ENCODE measurements at places on chromosomes 6 and 20.

DNA sequence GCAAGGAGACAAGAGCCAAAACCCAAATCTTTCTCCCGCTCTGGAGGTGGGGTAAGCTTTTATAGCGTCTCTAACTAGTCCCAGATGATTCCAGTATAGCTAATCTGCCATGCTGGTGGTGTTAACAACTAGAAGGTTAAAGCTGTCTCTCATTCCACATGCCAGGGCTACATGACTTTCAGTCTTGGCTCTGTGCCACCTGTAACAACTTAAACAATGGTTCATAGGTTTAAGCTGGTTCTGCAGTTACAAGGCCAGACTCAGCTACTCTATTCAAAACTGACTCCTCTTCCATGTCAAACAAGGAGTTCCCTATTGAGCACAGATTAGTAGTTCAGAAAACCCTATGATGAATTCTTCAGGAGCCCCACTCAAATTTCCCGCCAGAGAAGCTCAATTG lies 128.9 kb downstream of the ELOVL4 start:
- DNase-seq = no peak

DNA sequence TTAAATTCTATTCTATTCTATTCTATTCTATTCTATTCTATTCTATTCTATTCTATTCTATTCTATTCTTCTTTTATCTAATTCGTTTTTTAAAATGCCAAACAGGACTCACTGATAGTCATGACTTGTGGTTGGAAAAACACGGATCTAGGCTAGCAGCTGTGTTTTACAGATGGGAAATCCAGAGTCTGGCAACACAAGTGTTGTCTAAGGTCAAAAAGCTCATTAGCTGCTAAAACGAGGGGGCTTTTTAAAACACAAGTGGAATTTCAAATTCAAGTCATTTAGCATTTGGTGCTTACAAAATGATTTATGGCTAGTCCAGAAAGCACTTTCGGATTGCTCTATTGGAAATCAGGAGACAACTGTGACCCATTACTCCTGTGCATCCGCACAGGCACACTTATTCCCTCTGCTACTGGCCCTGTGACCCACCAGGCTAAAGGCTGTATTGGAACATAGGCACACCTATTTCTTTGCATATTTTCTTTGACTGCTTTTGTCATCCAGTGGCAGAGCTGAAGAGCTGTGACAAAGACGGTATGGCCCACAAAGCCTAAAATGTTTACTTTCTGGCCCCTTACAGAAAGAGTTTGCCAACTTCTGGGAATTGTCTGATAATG lies 17.8 kb upstream of the MLIP start:
- no peak for DNase-seq

DNA sequence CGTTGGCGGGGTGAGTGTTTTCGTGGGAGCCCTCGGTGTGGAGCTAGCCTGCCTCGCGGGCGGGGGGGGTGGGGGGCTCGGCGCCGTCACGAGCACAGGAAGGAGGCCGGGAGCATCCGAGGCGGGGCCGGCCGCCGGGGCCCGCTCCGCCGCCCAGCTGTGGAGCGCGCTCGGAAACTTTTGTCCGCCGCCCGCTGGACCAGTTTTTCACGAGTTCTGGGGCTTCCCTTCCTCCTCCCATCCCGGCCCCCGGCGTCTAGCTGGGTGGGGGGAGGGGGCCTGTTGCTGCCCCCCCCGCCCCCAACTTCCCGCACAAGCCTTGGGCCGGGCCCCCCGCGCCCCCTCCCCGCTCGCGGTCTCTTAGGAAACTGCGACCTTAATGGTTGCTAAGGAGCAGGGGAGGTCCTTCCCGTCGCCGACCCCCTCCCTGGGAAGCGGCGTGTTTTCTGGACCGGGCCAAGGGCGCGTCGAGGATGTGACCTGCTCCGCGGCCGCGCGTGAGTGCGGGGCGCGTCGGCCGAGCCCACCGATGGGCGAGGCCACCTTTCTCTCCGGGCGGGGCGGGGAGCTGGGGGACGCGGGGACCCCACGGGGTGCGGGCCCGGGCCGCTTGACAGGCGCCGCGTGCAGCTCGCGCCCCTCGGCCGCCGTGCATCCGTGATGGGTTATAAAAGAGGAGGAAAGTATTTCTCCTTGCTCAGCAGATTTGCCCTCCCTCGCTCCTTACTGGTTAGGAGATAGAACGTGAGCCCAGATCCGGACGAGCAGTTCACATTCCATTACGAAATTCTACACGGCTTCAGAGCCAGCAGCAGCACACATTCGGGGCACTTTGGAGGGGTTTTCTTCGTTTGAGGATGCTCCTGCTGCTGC lies 1.4 kb downstream of the RREB1 start:
- peak; percentile 84 for DNase-seq

- no peak for DNase-seq
Measured at GRCh38 chr6:40807484-40807883, 220.3 kb upstream of the LRFN2 start.

GRCh38 chr6:56914798-56915658 lies 39.9 kb upstream of the BEND6 start:
- peak; percentile 48 for DNase-seq

GRCh38 chr6:167111597-167111996 lies 11.3 kb upstream of the CCR6 start:
- no peak for DNase-seq

DNA sequence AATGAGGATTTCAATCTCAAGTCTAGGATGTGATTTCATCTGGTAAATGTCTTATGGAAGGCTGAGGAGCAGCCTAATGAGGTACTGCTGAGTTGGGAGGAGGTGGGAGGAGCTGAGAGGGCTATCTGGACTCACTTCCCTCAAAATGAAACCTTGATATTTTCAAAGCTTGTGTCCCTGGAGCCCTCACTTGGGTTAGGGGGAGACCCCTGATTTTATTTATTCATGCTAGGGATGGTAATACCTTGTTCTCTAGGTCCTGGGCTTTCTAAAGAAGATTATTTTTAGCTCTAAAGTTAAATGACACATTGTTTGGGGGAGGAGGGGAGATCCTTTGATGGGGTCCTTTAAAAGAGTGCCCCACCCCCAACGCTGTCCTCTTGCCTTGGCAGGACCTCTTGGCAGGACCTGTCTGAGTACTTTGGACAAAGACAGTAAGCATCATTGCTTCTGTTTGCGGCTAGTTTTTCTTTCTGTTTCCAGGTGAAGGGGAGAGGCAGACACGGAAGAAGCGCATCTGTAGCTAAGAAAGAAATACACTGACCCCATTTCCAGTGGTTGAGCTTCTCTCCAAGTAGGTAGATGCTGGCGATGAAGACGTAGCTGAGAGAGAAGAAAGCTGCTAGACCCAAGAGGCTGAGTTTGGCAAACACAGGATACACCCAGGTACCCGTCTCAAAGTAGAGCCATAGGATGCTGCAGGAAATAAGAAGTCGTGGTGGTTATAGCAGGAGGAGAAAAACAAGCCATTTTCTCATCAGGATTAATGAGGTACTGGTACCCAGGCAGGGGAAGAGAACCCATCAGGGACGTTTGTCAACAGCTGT lies 55.6 kb downstream of the ADTRP start:
- no peak for DNase-seq
